ENCODE measurements at places on chromosomes 2 and 18.

GRCh38 chr2:197278799-197279763 lies 31.5 kb downstream of the ANKRD44 start:
- DNase-seq: no peak

GRCh38 chr2:106990297-106990696 lies 104.3 kb upstream of the ST6GAL2 start:
- no peak for DNase-seq

DNA sequence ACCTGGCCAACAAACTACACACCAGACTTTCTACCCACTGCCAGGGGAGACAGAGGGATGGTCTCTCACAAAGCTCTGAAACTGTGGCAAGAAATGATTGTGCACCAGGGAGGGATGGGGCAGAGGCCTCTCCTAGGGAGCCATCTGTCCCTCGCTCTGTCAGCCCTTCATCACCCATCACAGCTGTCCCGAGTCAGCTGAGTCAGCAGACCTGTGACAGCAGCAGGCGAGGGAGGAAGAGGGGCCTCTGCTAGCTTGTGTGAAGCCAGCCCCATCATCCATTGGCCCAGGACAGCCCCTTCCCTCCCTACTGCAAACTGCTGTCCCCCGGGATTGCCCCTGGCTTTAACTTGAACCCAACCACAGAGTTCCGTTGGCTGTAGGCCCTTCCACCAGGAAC lies 5.0 kb downstream of the SH2D6 start:
- no peak for DNase-seq

DNA sequence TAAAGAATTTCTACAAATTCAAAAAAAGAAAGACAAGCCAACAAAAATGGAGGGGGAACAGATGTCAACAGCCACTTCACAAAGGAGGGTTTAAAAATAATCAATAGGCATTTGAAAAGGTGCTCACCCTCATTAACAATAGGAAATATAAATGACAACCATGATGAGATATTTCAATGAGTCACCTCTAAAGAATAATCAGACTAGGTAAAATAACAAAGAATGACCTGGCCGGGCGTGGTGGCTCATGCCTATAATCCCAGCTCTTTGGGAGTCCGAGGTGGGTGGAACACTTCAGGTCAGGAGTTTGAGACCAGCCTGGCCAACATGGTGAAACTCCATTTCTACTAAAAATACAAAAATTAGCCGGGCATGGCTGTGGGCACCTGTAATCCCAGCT lies 133.6 kb downstream of the KCNE4 start:
- no peak for DNase-seq

DNA sequence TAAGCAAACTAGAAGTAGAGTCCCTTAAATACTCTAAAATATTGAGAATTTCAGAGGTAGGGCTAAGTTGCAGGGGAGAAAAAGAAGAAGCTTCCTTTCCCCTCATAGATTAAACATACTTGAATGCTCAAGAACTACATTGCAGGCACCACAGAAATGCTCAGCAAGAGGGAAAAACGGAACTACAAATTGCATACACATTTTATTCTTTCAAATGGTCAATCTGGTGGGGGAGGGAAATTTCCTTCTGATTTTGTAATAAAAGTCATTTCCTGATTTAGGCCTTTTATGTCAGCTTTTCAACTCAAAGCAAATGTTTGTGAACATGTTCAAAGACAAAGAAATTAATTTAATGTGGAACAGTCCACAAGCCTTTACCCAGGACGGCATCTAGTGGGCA lies 33.0 kb downstream of the FARSB start:
- DNase-seq: no peak

- no peak for DNase-seq
These were observed 1718.6 kb downstream of the SUCLG1 start for GRCh38 chr2:82740527-82740926.

- DNase-seq: no peak
These were observed at the start of gene OTOF for GRCh38 chr2:26477911-26478253. Gene OTOF (minus strand): TSS chr2:26478124.

DNA sequence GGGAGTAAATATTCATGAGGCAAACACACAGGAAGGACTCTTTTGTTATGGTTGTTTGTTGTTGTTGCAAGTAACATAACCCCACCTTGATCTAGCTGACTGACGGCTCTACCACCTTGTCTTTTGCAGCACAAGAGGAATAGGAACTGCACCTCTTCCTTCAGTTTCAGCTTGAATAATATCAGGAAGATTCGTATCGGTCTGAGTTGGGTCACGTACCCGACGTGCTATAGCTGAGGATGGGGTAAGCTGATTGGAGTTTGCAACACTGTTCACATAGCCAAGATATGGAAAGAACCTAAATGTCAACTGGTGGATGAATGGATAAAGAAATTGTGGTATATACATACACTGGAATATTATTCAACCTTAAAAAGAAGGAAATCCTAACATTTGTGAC lies 14.5 kb upstream of the IL1RN start:
- DNase-seq: no peak

DNA sequence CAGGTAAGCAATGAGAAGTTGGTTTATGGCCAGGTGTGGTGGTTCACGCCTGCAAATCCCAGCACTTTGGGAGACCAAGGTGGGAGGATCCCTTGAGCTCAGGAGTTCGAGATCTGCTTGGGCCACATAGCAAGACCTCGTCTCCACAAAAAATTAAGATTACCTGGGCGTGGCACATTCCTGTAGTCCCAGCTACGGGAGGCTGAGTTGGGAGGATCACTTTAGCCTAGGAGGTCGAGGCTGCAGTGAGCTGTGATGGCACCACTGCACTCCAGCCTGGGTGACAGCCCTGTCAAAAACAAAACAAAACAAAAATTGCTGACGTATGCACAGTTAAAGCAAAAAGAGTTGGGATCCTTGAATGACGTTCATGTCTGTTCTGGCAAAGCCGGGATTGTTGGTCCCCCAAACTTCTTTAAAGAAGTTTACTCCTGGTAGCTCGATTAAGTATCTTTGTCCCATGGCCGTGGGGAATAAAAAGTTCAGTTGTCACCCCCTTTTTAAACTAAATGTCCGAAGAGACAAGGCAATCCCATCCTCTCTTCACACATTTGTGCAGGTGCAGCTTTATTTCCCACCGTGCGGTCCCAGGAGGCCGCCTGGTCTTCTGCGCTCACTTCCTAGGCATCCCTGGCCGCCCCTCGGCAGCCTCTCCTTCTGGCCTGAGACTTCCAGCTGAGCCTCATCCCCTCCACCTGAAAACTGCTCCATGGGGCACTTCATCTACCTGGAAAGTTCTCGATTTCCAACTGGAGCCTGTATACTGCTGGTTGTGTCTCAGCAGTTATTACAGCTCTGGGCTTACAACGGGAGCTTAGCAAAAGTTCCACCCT lies 762 bp upstream of the SPOPL start:
- no peak for DNase-seq

- DNase-seq: no peak
These were observed 47.6 kb upstream of the TTC39C start for GRCh38 chr18:23966909-23967308.

DNA sequence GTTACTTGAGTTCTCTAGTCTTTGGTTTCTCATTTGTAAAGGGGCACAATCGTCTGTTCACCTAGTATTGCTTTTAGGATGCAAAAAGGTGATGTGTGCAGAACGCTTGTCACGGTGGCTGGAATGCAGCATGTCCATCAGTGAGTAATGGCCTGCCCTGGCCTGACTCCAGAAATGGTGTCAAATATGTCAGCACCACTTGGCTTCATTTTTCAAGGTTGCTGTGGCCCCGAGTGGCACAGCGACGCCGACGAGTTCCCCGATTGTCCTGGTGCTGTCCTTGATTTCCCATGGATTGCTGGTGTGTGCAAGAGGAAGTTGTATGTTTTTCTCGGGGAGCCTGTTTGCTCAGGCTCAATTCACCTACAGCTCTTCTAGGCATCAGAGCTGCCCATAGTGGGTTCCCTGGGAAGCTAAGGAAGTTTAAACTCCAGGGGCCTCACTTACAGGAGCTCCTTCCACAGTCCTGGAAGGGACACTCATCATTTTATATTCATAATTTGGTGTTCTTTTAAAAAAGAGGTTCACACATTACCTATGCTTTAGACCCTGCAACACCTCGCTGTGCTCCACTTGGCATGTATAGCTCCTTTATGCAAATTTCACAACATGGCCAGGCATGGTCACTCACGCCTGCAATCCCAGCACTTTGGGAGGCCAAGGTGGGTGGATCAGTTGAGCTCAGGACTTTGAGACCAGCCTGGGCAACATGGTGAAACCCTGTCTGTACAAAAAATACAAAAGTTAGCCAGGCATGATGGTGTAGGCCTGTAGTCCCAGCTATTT lies 25.6 kb upstream of the ZNF407 start:
- DNase-seq: no peak
